ENCODE measurements at places on chromosomes 11 and 22.

- no peak for DNase-seq
Observed at GRCh38 chr11:100925935-100926334, 203.7 kb downstream of the PGR start.

GRCh38 chr11:71996946-71997345 lies 1.8 kb upstream of the IL18BP start:
- no peak for DNase-seq

DNA sequence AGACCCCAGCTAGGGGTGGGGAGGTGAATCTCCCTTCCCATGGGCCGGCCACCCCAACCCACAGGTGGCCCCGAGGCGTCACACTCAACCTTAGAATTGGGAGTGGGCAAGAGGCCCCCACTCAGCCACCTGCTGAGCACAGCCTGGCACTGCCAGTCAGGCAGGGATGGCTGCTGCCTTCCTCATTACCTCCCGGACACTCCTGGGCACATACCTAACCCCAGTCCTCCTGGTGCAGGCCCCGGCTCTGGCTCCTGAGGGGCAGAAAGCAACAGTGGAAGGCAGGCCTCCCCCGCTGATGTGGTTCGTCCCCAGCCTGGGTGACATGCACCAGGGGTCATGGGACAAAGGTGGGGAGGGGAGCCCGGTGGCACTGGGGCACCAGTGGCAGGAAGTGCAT lies 103.6 kb downstream of the MPPED1 start:
- DNase-seq, result no peak

- DNase-seq, result no peak
Observed at GRCh38 chr22:38172832-38173640, 8.6 kb downstream of the PLA2G6 start.

DNA sequence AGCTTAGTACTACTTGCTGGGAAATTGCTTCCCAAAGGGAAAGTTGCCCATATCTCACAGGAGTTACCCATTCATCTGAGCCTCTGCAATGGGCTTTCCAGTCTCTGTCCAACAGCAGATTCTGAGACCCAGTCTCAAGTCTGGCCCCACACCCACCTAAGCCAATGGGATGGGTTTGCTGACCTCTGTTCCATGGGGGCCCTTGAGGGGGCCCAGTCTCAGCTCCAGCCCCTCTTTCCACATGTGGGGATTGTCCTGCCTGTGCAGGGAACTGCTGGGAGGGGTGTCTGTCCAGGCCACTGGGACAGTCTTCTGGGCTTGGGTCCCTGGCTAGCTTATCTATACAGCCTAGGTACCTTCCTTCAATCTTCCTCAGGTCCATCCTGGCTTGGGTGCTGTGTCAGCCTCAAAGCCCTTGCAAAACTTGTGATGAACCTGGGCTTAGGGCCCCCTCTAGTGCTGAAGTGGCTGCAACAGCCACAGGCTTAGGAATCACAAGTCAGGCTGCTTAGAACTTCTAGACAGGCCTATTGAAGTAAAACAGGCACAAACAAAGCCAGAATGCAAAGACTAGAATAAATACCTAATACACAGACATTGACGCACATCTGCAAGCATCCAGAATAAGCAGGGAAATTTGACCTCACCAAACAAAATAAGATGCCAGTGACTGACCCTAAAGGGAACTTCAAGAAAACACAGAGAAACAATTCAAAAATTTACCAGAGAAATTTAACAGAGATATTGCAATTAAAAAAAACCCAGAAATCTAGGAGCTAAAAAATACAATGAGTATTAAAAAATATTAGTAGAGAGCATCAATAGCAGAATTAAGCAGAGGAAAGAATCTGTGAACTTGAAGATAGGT lies 11.7 kb upstream of the PATL1 start:
- peak; percentile 40 for DNase-seq

GRCh38 chr11:117866526-117866925 lies 9.9 kb downstream of the FXYD6 start:
- no peak for DNase-seq

GRCh38 chr22:28009272-28009827 lies 90.3 kb upstream of the PITPNB start:
- peak; percentile 73 for DNase-seq

GRCh38 chr11:69439127-69439526 lies 42.3 kb upstream of the LINC01488 start:
- no peak for DNase-seq
